ENCODE measurements at places on chromosomes 13 and 19. TPM values are rescaled to one million over a fixed set of nuclear protein-coding genes. Genes with fewer than 3 reads are reported as not detected.

TMEM150B gene
- polyA plus RNA-seq, result 2.4 TPM

TMEM161A gene
- polyA plus RNA-seq, result 8.7 TPM

SPIB gene
- 0.46 TPM for polyA plus RNA-seq

NPAS1 gene
- polyA plus RNA-seq, result 0.15 TPM

PSG7 gene
- polyA plus RNA-seq, result not detected

ACER1 gene
- polyA plus RNA-seq, result not detected

ZNF729 gene
- polyA plus RNA-seq, result not detected

SYT5 gene
- polyA plus RNA-seq, result 0.27 TPM

ZNF99 gene
- polyA plus RNA-seq, result not detected

RFXAP gene
- polyA plus RNA-seq, result 4.9 TPM

PCDH9 gene
- polyA plus RNA-seq, result 1.7 TPM

KCNN1 gene
- 0.06 TPM for polyA plus RNA-seq

PPM1N gene
- polyA plus RNA-seq, result 0.62 TPM

C13orf46 gene
- 1.7 TPM for polyA plus RNA-seq

GET3 gene
- 93.1 TPM for polyA plus RNA-seq

KLF16 gene
- polyA plus RNA-seq, result 9.8 TPM

MED26 gene
- polyA plus RNA-seq, result 6.2 TPM

TBC1D17 gene
- polyA plus RNA-seq, result 46.6 TPM

KCNK6 gene
- 4.0 TPM for polyA plus RNA-seq

RFC3 gene
- polyA plus RNA-seq, result 5.2 TPM

Data from adipose tissue (tissue), 3 donors.